ENCODE measurements at places on chromosomes 7 and 10.

DNA sequence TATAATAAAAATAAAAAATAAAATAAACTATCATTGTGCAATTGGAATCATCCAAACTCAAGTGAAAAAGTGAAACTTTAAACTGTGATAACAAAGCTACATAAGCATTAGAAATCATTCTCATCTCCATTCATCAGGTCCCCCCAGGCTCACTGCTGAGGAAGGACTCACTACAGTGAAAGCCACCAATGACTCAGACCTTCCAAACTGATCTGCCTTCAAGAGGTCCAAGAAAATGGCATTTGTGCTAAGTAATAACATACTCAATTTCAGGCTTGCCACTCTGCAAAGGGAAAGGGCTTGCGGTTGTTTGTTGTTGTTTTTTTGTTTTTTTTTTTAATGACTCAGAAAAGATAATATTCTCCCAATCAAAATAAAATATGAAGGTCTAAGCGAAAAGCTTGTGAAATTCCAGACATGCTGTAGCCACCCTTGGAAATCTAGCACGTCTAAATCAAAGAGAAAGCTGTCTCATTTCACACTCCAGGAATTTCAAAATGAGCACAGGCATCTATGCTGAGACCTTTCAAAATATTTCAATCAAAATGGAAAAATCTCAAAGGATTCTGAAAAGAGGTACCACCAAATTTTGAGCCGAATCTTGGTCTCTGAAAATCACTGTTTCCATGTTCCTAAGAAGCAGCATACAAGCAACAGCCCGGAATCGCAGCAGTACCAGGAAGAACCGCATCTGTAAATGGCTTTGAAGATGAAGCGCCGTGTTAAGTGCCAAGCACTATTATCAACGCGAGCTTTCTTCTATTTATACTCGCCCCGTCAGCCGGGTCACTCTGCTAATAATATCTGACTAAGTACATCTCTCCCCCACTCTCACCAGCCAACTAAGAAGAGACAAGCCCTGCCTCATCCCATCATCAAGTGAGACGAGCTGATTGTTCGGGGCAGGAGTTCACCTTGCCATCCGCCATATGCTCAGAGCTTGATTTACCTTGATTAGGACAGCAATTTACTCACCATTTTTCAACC lies 13.5 kb downstream of the SFMBT2 start:
- DNase-seq: no peak

DNA sequence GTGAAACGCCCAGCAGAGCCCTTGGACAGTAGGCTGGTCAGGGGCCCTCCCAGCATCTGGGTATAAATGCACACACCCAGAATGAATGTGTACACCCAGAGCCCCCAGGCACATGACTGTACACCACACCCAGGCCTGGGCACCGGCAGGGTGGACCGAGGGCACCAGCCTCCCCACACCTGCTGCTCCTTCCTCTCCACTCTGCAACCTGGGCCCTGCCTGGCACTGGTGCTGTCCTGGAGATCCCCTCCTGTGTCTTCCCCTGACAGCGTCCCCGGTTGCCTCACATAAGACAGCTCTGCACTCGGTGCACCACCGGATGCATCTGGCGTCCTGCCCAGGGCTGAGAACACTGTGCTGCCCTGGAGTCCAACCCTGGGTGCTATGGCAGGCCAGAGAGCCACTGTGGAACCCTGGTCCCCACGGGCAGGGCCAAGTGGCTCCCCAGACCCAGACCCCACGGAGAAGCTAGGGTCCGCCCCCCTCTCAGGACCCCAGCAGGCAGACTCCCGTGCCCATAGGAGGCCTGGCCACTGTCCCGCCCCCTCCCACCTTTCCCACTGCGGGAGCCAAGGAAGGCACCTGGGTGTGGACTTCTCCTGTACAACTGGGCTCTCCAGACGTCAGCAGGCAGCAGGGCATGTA lies 6.6 kb downstream of the RASGEF1A start:
- no peak for DNase-seq

GRCh38 chr7:155193716-155194115 lies 104.0 kb upstream of the INSIG1 start:
- no peak for DNase-seq

GRCh38 chr7:5212633-5213285 lies 22.7 kb downstream of the WIPI2 start:
- DNase-seq: peak; percentile 18

DNA sequence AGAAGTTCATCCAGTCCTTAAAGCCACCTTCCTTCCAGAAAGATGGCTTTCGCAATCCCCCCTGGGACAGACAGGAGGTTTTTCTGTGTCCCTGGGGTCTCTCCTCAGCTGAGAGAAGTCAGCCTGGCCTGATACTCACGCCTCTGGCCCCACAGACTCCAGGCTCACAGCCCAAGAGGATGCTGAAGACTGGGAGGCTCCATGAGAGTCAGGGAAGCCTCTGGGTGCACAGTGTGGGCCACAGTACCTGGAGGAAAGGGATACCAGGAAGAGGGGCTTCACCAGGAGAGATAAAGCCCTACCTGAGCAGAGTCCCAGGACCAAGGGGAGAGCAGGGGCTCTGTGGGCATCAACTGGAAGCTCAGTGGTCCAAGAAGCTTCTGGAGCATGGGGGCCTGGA lies 324.4 kb downstream of the GRID1 start:
- no peak for DNase-seq

GRCh38 chr7:157818701-157819454 lies 482.1 kb downstream of the DNAJB6 start:
- peak; percentile 56 for DNase-seq

DNA sequence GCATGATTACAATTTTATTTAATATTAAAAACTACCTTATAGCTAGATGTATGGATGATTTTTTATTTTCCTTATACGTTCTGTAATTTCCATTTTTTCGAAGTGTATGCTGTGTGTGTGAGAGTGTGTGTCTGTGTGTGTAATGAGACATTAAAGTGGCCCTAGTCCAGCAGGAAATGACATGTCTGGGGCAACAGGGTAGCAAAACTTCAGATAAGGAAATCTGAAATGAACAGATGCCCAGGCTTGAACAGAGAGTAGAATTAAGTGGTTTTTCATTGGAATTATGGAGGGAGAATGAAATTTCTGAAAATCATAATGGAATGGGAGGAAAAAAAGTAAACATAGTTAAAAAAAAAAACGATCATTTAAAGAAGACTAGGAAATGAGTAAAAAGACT lies 200.6 kb downstream of the NRG3 start:
- no peak for DNase-seq

GRCh38 chr7:6623589-6624245 lies 8.3 kb downstream of the ZNF853 start:
- no peak for DNase-seq

Measured in upper lobe of right lung (tissue), 1 donor.